ENCODE measurements at places on chromosomes 2 and 18.

DNA sequence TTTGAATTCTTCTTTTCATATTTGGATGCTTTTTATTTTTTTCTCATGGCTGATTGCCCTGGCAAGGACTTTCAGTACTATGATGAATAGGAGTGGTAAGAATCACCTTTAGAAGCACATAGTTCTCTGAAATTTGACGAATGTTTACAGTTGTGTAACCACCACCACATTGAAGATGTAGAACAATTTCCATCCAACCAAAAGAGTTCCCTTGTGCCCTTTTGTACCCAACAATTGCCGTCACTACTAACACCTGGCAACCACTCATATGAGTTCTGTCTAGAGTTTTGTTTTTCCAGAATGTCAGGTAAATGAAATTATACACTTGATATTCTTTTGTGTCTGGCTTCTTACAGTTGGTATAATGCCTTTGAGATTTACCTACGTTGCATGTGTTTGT is 28.7 kb upstream of the SLC16A14 start:
- no peak for DNase-seq

- DNase-seq, result peak; percentile 81
Observed at GRCh38 chr2:99841749-99842148, 300.6 kb downstream of the AFF3 start.

DNA sequence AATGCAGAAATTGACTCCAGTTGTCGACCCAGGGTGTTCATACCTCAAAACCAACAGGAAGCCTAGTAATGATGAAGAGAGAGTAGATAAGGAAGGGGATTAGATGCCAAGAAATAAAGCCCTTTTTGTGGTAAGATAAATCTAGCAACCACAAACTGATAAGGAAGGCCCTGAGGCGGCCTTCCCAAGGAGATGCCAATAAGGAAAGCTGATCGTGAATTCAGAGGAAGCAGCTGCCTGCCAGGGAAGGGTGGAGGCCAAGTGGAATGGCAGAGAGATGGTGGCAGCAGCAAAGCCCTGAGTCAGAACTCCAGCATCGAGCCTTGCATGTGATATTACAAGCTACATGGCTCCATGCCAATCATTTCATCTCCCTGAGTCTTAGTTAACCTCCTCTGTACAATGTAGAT is 126.3 kb downstream of the IRS1 start:
- DNase-seq, result peak; percentile 79

GRCh38 chr2:61443342-61444041 is 27.4 kb downstream of the USP34 start:
- no peak for DNase-seq

DNA sequence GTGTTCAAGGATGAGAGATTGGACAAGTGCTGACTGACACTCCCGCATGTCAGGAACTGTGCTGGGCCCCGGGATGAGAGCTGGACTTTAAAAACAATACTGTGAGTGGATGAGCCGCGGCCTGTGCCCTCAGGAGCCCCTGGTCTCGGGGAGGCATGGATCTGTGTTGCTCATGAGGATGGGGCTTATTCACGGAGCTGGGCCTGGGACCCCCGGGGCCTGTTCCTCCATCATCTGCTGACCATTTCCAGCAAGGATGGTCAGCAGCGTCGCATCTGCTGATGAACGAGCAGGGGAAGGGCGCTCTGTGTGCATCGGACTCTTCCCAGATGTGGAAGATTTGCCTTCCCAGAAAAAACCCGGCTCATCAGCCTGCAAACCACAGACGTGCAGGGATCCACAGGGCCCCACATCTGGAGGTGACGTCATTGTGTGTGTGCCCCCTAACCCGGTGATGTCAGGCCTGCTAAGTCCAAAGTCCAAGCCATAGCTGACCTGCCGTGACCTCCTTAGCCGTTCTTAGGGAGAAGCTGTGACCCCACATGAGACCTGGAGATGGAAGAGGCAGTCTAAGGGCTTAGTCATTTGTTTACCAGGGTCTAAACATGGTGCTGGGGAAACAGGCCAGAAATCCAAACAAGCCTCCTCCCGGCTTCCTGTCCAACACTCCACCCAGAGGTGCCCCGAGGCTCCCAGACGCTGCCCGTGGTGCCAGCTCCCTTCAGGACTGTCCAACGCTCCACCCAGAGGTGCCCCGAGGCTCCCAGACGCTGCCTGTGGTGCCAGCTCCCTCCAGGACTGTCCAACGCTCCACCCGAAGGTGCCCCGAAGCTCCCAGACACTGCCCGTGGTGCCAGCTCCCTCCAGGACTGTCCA is 143.9 kb downstream of the PXDN start:
- DNase-seq, result no peak

- DNase-seq, result peak; percentile 13
Observed at GRCh38 chr2:185793532-185794345, 55.1 kb downstream of the FSIP2 start.

DNA sequence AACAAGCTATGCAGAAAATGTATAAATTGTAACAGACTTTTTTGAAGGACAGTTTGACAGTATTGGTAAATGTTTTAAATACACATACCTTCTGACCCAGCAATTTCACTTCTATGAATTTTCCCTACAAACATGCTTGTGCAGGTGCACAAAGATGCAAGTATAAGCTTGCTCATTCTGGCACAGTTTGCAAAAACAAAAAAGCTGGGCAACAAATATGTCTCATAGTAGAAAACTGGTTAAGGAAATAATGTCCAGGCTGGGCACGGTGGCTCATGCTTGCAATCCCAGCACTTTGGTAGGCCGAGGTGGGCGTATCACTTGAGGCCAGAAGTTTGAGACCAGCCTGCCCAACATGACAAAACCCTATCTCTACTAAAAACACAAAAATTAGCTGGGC is 96.9 kb upstream of the NEDD4L start:
- DNase-seq, result no peak

DNA sequence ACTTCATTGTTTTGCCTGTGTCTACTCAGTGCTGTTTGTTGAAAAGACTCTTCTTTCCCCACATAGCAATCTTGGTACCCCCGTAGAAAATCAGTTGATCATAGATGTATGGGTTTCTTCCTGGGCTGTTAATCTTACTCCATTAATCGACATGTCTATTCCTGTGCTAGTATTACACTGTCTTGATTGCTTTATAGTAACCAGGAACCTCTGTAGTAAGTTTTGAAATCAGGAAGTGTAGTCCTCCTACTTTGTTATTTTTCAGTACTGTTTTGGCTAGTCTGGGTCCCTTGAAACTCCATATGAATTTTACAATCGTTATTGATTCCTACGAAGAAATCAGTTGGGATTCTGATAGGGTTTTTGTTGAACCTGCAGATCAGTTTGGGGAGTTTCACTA is 78.8 kb upstream of the FAM136A start:
- DNase-seq, result no peak

GRCh38 chr2:209236377-209236776 is 187.5 kb upstream of the MAP2 start:
- no peak for DNase-seq

- DNase-seq, result no peak
Observed at GRCh38 chr2:120892271-120892966, 156.8 kb downstream of the GLI2 start.

- peak; percentile 22 for DNase-seq
Observed at GRCh38 chr18:30623401-30624065, 419.0 kb downstream of the DSC3 start.

DNA sequence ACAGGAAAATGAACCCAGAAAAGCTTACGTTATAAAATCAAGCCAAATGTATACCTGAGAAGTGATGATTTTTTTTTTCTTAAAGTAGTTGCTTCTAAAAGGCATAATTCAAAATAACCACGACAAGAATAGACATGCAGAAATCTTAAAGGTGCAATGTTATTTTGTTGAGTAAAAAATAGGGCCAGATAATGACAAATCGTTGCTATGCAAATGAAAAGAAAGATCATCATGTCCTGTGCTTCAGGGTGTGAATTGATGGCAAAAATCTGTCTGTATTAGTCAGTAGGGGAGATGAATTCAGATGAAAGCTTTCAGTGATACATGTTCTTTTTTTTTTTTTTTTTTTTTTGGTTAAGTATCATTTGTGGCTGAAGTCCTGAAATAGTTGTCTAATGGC is 24.0 kb downstream of the LYPD6B start:
- no peak for DNase-seq

GRCh38 chr2:1024981-1025380 is 74.3 kb downstream of the SNTG2 start:
- DNase-seq, result peak; percentile 66

DNA sequence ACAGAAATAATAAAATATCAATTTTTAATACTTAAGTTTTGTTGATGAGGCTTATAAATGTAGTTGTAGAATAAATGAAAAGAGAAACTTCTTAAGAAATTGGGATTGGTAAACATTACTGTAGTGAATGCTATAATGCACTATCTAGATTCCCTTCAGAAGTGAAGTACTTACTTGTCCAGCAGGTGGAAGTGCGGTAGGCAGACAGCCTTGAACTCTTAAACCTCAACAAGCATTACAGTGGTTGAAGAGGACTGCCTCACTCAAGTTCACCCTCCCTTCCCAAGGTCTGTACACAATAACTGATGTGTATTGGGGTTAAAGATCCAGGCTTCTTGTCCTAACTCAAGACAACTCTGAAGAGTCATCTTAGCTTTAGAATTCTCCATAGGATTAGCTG is 931.0 kb upstream of the LRRTM1 start:
- DNase-seq, result no peak

DNA sequence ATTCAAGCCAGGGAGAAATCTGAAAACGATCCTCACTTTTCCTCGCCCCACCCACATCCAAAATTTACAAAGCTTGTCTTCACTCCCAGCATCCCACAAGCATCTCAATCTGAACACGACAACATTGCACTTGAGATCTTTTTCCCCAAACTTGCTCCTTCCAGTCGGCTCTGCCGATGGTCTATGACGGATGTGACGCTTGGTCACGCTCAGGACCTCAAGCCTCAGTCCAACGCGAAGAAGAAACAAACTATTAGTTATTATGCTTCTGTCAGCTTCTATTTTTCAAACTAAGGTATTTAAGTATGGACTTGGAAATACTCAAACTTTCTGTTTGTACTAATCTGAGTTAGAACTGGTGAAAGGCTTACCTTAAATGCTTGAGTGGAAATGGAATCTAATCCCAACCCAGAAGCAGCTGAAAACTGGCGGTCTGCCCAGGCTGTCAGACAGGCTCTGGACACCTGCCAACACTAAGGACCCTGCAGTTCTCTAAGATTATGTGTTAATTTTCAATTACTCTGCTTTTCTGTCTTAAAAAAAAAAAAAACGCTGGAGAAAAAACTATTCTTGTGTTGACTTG is 132.1 kb upstream of the DNMT3A start:
- DNase-seq, result peak; percentile 38

DNA sequence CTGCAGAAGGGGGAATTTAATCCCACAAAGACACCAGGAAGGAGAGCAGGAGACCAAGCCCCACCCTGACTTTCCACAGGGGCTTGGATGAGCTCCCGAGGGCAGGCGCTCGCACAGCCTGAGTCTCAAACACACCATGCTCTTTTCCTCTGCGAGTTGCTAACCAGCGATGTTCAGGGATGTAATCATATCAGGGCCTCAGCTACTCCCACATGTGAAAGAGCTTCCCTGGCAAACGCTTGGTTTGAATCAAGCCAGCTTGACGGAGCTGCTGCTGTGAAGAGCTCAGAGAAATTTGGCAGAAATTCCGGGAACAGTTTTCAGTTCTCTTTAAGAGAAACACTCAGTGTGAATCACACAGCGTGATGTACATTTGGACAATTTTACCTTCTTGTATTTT is 385.8 kb downstream of the GALR1 start:
- DNase-seq, result peak; percentile 35

- no peak for DNase-seq
Observed at GRCh38 chr18:73681398-73681797, 466.2 kb downstream of the FBXO15 start.

GRCh38 chr2:198080879-198081765 is 276.7 kb downstream of the PLCL1 start:
- DNase-seq, result no peak

- DNase-seq, result no peak
Observed at GRCh38 chr2:111208639-111209038, 87.9 kb downstream of the BCL2L11 start.

DNA sequence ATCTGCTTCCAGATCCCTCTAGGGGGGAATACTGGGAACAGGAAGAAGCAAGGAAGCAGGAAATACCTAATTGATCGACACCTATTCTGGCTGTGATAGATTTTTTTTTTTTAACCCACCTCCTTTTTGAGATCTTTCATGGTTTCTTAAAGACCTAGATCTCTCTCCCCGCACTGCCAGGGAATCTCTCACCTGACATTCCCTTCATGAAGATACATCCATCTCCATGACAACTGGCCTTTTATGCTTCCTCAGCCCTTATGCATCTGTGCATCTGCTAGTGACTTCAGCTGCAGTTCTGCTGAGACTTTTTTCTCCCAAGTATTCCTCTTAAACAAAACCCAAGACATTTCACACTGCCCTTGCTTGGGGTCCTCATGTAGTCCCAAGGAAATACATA is 21.1 kb upstream of the CPO start:
- DNase-seq, result no peak

GRCh38 chr2:99865818-99866676 is 276.3 kb downstream of the AFF3 start:
- peak; percentile 77 for DNase-seq

- DNase-seq, result no peak
Observed at GRCh38 chr2:39989888-39990287, 210.8 kb upstream of the THUMPD2 start.

GRCh38 chr18:50277942-50278341 is 3.4 kb downstream of the MBD1 start:
- DNase-seq, result peak; percentile 17

GRCh38 chr2:56288838-56289580 is 105.2 kb downstream of the CCDC85A start:
- no peak for DNase-seq

DNA sequence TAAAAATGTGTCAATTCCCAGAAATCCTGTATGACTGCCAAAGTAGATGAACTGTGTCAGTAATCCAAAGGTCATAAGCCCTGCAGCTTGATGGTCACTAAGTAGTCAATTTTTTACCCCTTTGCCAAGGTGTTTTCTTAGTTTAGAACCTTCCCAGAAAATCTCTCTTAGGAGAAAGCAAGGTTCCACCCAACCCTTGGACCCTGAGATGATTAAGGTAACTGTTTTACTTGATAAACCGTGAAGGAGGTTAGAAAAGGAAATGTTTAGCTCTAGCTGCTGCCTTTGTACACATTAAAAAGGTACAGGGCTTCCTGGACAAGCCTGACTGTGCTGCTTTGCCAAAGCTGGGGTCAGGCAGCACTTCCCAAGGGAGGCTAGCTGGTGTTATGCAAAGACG is 24.4 kb upstream of the LRP2 start:
- no peak for DNase-seq

- no peak for DNase-seq
Observed at GRCh38 chr2:237627441-237628246, at the start of gene LRRFIP1. Gene LRRFIP1, plus strand, starts transcription at chr2:237627587. Its CDS starts 58 bp downstream, at chr2:237627645.

GRCh38 chr2:60764736-60765534 is 8.9 kb downstream of the PAPOLG start:
- DNase-seq, result no peak

- no peak for DNase-seq
Observed at GRCh38 chr18:42185486-42185885, 230.5 kb downstream of the PIK3C3 start.

DNA sequence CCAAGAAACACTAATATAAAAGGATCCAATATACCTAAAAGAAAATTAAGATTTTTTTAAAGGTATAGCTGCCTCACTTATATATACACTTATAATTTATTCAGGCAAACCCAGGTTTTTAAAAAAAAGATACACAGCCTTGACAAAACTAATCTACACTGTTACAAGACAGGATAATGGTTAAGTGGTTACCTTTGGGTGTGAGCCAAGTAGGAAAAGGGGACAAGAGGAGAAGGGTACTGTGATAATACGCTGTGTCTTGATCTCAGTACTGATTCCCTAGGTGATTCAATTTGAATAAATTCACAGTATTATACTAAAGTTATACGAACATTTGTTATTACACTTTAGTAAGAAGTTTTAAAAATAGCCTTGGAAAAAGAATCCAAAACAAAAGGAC is 30.6 kb downstream of the KLHL41 start:
- no peak for DNase-seq

GRCh38 chr2:9110346-9110884 is 96.2 kb upstream of the ASAP2 start:
- no peak for DNase-seq

Measured in fibroblast of upper back skin (primary cell).